ENCODE measurements at places on chromosomes 11 and 22.

GRCh38 chr11:37811349-37811748 lies 1213.3 kb upstream of the RAG2 start:
- no peak for DNase-seq
- no peak overlapping the region for H3K27ac ChIP-seq
- no peaks in the 10 kb centered on the region for H3K4me1 ChIP-seq
- no peak overlapping the region for H3K4me3 ChIP-seq

DNA sequence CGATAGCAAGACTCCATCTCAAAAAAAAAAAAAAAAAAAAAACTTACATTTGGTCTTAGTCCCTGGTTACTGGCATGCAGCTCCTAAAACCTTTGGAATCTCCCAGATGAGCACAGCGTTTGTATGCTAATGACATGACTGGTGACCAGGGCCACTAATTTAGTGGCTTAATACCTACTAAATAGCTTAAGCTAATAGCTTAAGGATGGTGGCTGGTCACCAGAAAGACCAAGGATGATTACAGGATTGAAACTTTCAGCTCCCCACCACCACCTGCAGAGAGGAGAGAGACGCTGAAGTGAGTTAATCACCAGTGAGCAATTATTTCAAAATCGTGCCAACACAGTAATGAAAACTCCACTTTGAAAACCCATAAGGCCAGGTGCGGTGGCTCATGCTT lies 37.1 kb downstream of the DENND5A start:
- no peak overlapping the region for H3K4me3 ChIP-seq
- no peak for DNase-seq
- H3K27me3 ChIP-seq: no peaks in the 10 kb centered on the region

GRCh38 chr11:108914981-108915380 lies 250.1 kb downstream of the DDX10 start:
- no peak for DNase-seq
- no peaks in the 10 kb centered on the region for H3K36me3 ChIP-seq
- peaks cover 17% of the 10 kb centered on the region for H3K4me1 ChIP-seq
- no peak overlapping the region for H3K27ac ChIP-seq

GRCh38 chr11:119335655-119336543 lies 1.6 kb downstream of the RNF26 start:
- peaks cover 9% of the 10 kb centered on the region for H3K36me3 ChIP-seq
- peaks cover 25% of the 10 kb centered on the region for H3K27me3 ChIP-seq
- no peak overlapping the region for H3K4me3 ChIP-seq
- no peak for DNase-seq
- peaks cover 19% of the 10 kb centered on the region for H3K4me1 ChIP-seq
- H3K27ac ChIP-seq: no peak overlapping the region

DNA sequence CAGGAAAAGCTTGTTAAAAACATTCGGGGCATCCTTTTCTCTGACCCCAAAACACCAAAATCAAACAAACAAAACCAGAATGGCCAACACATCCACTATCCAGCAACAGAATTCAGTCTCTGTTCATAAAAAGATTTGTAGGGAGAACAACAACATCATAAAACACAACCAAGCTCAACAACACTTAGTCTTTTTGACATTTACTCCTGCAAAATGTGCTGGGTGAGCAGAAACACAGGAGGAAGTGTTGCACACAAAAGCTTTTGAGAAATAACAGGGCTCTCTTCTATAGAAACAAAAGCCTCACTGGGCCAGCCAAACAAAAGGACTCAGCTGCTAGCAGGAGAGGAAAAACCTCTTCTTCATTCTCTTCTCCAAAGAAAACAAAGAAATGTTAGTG lies 736.0 kb upstream of the CCDC90B start:
- no peaks in the 10 kb centered on the region for H3K27me3 ChIP-seq
- H3K27ac ChIP-seq: no peak overlapping the region
- H3K4me1 ChIP-seq: no peaks in the 10 kb centered on the region
- DNase-seq: no peak

DNA sequence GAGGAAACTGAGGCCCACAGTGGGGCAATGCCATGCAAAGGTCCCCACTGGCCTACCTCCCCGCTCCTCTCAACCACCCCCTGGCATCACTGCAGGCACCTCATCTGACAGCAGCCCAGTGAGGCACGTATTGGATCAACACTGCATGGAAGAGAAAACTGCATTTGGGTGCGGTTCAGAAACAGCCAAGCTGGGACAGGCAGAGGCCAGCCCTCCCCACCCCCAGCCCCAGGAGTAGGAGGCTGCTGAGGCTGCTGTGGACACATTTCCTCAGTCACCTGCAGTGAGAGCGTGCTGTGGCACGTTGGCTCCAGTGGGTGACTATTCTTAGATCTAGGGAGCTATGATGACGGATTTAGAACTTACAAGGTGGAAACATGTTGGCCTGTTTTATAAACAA lies 63.7 kb downstream of the KCNC1 start:
- H3K4me3 ChIP-seq: no peak overlapping the region
- no peak overlapping the region for H3K27ac ChIP-seq
- H3K27me3 ChIP-seq: no peaks in the 10 kb centered on the region
- no peak for DNase-seq
- no peaks in the 10 kb centered on the region for H3K36me3 ChIP-seq

DNA sequence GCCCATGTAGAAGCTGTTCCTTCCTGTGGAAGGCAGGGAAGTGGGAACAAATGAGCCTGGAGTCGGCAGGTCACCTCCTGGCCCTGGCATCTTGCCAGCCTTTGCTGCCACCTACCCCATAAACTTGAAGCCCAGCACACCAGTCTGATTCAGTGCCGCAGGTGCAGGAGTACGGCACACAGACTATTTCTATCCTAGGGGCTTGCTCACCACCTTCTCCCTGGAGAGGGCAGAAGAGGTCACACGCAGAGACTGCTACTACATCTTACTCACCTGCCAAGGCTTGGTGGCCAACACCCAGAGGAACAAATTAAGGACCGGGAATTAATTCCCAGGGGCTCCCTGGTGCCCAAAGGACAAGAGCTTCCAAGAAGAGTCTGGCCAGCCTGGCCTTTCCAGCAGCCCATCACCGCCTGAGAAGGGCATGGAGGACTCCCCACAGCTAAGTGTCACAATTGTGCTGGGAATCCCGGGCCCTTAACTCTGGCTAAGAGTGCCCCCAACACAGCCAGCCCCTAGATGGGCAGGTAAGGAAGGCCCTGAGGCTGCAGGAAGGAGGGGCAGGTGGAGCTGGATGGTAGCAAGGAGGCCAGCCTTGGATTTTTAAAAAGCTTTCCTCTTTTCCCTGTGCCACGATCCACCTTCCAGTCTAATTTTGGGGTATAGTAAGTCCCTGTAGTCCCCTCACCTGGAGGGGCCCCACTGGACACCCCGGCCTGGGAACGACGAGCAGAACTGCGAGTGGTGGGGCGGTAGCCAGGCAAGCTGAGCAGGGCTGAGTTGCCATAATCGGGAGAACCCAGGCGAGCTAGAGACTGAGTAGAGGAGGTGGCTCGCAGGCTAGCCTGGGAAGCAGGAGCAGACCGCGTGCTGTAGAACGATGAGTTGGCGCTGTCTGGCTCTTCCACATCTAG lies 6.9 kb downstream of the IL18BP start:
- peaks cover 93% of the 10 kb centered on the region for H3K36me3 ChIP-seq
- H3K27ac ChIP-seq: no peak overlapping the region
- no peak for DNase-seq
- H3K27me3 ChIP-seq: no peaks in the 10 kb centered on the region
- no peaks in the 10 kb centered on the region for H3K4me1 ChIP-seq

DNA sequence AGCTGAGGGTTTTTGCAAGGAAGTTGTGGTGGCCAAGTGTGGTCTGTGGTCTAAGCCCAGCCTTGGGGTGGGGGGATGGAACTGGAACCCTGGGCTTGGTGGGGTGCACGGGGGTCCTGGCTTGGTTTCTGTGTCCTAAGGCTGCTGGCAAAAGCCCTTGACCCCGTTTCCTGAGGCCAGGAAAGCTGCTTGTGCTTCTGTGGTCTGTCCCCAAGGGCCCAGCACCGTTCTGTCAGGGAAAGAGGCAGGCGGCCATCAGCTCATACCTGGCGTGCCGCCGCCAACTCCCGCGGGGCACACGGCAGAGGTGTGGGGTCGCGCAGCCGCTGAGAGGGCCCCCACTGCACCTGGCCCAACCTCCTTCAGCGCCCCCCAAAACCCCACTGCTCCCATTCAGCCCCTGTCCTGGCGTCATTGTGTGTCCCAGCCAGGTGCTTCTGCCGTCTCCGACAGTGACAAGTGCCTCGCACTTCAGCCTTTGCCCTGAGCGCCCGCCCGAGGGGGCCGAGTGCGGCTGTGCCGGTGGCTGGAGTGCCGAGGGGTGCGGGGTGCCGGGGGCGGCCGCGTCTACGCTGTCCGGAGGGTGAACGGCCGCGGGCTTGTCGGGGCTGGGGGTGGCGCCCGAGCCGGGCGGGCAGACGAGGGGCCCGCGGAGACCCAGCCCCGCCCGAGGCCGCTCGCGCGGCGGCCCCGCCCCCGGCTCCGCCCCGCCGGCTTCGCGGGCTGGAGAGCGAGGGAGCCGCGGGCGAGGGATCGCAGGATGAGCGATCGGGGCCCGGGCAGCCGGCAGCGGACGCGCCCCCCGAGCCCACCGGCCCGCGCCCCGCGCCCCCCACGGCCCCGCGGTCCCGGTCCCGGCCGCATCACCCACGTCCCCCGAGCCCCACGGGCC lies at the start of gene CNIH2:
CNIH2 (plus strand) TSS at position 705 of the 892 bp plus-strand sequence. CDS start 282 bp downstream, outside the sequence.
- peak within 1 kb of the TSS; percentile 47 for H3K27ac ChIP-seq
- peaks cover 52% of the 10 kb centered on the region for H3K4me1 ChIP-seq
- H3K27me3 ChIP-seq: no peaks in the 10 kb centered on the region
- DNase-seq: peak; percentile 69
- peaks cover 41% of the 10 kb centered on the region for H3K36me3 ChIP-seq

- H3K4me1 ChIP-seq: no peaks in the 10 kb centered on the region
- no peaks in the 10 kb centered on the region for H3K36me3 ChIP-seq
- no peak for DNase-seq
- no peaks in the 10 kb centered on the region for H3K27me3 ChIP-seq
- no peak overlapping the region for H3K27ac ChIP-seq
Measured at GRCh38 chr22:39617342-39617741, 46.8 kb downstream of the CACNA1I start.

DNA sequence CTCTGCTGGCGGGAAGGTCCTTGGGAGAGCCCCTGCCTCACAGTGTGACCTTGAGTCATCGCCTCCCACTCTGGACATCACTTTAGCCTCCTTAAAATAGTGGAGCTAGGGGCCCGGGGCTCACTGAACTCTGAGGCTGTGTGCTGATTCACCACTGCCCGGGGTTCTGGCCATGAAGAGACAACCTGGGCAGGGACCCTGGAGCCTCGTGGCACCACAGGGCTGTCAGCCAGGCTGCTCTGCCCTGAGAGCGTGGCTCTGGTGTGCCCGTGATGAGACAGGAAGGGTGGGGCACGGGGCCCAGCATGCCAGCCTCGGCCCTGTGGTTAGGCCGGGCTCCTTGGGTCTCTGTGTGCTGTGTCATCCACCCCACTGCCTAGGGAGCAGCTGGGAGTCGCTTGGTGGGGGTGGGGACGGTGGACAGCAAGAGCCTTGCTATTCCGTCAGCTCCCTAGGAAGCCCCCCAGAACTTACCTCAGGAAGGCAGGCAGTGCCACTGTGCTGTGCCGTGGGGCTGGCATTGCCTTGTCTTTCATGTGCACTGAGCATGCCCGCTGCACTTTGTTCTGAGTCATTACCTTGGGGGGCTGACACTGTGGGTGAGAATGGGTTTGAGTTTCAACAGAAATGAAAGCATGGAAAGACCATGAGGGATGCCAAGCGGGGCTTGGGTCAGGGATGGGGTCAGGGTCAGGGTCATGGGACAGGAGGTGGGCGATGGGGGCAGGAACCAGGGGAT lies 31.7 kb downstream of the TPCN2 start:
- no peaks in the 10 kb centered on the region for H3K27me3 ChIP-seq
- DNase-seq: no peak
- no peak overlapping the region for H3K27ac ChIP-seq
- H3K4me1 ChIP-seq: peaks cover 8% of the 10 kb centered on the region

Measured in thymus (tissue), 14 donors.